ENCODE measurements at places on chromosomes 2 and 18.

DNA sequence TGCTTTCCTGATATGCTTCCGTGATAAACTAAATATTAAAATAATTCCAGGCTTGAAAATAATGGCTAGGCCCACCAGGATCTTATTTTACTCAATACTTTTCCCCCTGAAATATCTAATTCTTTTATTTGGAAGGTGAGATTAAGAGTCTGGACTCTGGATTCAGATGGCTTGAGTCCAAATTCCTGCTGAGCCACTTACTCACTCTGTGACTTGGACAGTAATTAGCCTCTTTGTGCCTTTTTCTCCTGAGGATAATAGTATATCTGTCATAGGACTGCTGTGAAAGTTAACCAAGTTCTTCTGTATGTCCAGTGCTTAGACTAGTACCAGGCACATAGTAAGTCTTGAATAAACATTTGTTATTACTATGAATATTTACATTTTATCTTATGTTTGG lies 127.3 kb upstream of the ERBB4 start:
- DNase-seq = no peak

DNA sequence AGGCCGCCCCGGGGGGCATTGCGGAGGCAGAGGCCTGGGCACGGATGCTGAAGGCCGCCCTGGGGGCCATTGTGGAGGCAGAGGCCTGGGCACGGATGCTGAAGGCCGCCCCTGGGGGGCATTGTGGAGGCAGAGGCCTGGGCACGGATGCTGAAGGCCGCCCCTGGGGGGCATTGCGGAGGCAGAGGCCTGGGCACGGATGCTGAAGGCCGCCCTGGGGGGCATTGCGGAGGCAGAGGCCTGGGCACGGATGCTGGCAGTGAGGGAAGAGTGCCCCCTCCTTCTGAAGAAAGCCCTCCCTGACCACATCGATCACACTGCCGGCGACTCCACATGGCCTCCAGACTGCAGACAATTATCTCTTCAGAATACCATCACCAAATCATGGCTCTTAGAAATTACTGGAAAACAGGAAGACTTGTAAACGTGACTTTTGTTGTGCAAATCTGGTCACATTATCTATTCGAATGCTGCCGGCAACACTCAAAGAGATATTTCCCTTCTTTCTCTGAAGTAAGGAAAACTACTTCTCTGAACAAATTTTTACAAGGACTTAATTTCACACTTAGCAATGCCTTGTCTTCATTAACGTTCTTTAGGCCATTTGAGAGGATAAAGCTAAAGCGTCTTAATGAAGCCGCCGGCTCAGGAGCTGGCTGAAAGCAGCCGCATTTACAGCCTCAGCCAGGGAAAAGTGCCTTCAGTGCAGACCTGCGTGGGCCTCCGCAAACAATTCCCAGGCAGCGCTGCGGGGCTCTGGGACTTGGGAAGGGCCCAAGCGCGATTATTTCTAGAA lies 18.1 kb upstream of the SNTG2 start:
- DNase-seq = no peak

- DNase-seq = no peak
Measured at GRCh38 chr2:68426848-68427579, 40.1 kb downstream of the FBXO48 start.

- DNase-seq = no peak
Measured at GRCh38 chr2:236581546-236581945, 11.9 kb downstream of the ACKR3 start.

- DNase-seq = no peak
Measured at GRCh38 chr2:28407976-28408690, 15.5 kb downstream of the FOSL2 start.

- DNase-seq = no peak
Measured at GRCh38 chr2:7243276-7243675, 326.1 kb downstream of the RNF144A start.

GRCh38 chr2:159090514-159091201 lies 122.2 kb downstream of the TANC1 start:
- DNase-seq = peak; percentile 66

GRCh38 chr2:127121353-127121752 lies 14.4 kb upstream of the BIN1 start:
- DNase-seq = no peak

DNA sequence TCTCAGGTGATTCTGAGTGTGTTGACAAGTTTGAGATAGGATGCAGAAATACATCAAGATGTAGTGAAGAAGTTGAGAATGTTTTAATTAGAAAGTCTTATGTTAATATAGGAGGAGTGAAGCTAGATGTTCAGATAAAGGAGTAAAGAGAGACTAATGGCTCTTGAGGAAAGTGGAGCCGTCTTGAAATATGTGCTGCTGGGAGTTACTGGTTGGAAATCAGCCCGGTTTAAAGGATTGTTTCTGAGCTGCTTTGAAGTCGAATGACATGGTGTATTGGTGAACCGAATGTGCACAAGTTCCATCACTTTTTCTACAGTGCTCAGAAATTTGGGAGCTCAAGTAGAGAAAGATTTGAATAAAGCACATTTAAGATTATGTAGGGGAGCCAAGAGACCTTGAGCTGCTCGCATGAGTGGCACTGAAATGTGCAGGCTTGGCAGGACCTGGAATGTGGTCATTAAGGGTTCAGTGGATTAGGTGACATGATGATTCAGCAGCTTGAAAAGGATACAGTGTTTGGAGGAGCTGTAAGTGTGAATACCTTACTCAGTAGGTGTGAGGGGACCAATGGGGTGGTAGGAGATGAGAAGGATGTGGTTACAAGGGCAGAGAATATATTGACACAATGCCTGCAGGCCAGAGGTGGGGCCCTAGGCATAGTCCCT lies 68.6 kb downstream of the CAB39 start:
- DNase-seq = no peak

DNA sequence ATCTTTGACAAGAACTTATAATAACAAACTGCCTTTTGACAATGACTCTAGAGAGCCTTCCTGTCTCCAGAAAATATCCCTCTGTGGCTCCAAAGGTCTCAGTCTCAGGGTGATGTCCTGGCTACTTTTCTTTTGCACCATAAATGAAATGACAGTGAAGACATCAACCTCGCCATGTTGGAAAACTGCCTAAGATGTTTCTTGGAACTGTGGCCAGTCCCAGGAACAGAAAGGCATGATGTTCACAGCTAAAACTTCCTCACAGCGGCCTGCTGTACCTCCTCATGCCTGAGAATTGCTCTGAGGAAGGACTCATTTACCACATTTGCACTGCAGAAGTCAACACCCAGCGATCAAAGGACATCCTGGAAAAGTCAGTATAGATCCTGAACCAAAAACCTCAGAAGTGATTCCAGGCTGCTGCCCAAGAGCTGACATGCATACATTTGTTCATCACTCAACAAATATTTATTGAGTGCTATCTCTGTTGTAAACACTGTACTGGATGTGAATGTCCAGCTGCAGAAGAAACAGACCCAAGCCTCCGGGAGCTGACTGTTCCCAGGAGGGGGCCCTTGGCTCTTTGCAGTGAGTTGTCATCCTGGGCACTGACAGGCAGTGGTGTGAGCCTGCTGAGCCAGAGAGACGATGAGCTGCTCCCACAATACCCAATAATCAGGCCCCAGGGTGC lies 64.3 kb upstream of the ACSL3 start:
- DNase-seq = no peak

GRCh38 chr2:241133436-241133820 lies 15.8 kb downstream of the PASK start:
- DNase-seq = no peak

DNA sequence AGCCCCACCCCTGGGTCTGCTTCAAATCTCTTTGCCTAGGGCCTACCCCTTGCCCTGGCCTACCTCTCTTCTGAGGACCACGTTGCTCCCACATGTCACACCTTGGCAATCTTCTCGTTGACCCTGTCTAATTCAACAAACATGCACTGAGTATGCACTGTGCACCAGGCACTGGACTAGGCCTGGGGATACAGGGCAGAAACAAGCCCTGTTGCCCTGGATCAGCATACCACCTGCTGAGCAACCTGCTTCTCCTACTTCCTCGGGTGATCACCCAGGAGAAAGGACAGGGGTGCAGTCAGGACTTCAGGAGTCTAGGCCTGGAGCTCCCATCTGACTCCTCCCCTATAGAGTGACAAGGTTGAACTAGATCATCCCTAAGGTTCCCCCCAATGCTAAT lies 9.7 kb downstream of the WNT10A start:
- no peak for DNase-seq

DNA sequence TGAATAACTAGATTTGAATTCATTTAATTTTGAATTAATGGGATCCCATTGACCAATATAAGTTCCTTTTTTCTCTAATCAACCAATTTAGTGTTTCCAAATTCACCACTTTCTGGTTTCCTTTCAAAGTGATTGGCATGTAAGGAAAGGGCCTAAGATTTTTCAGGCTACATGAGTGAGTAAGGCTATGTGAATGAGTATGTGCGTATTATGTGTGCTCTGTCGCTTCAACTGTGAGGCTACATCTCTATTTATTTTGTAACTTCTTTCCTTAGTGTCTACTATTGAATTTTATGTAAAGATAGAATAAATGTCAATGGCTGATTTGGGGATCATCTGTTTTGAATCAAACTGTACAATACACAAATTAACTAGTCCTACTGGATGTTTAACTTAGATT lies 110.6 kb downstream of the ABCA12 start:
- DNase-seq = no peak

GRCh38 chr18:65995206-65995605 lies 244.4 kb downstream of the CDH7 start:
- DNase-seq = no peak

Data from NCI-H1694 treated with DMSO at 0.1 percent for 48 hours (cell line).